Diencephalon (tissue), 1 donor: ENCODE measurements at places on chromosomes 13 and 19. TPM values are rescaled to one million over a fixed set of nuclear protein-coding genes. Genes with fewer than 3 reads are reported as not detected.

Gene ARHGAP45
- total RNA-seq: 2.5 TPM

Gene MRPL4
- total RNA-seq: 15.7 TPM

Gene FKRP
- total RNA-seq: 18.2 TPM

Gene SKA3
- total RNA-seq: 18.0 TPM

Gene SIGLEC9
- total RNA-seq: 0.69 TPM

Gene DCLK1
- total RNA-seq: 391 TPM

Gene WDR88
- total RNA-seq: not detected

Gene ZNF584
- total RNA-seq: 21.0 TPM

Gene C1QTNF9
- 0.23 TPM for total RNA-seq

Gene TPTE2
- total RNA-seq: 0.46 TPM

Gene FCAR
- 0.92 TPM for total RNA-seq

Gene TUBA3C
- not detected for total RNA-seq

Gene PCDH9
- 119 TPM for total RNA-seq

Gene SIGLEC5
- 0.23 TPM for total RNA-seq

Gene FLT3
- 4.8 TPM for total RNA-seq

Gene CYP4F12
- 0.69 TPM for total RNA-seq

Gene SMAD9
- 16.6 TPM for total RNA-seq

Gene MYH14
- 4.4 TPM for total RNA-seq

Gene APOE
- 260 TPM for total RNA-seq

Gene IGFL1
- total RNA-seq: not detected

Gene SF3A2
- total RNA-seq: 26.1 TPM

Gene ABCA7
- total RNA-seq: 11.8 TPM

Gene CACNG8
- total RNA-seq: 7.4 TPM

Gene MRPS31
- 36.2 TPM for total RNA-seq

Gene PEG3
- total RNA-seq: 380 TPM

Gene ZNF486
- total RNA-seq: 9.7 TPM

Gene ZNF283
- total RNA-seq: 36.2 TPM

Gene S1PR4
- 0.23 TPM for total RNA-seq

Gene MEGF8
- 74.3 TPM for total RNA-seq

Gene FXYD7
- 22.1 TPM for total RNA-seq

Gene ZNF560
- total RNA-seq: 0.46 TPM

Gene RNF225
- total RNA-seq: not detected

Gene ATP4B
- total RNA-seq: 0.23 TPM

Gene CGB8
- not detected for total RNA-seq

Gene CYP2A6
- 0.23 TPM for total RNA-seq

Gene ACP7
- not detected for total RNA-seq
